Activated naive CD8-positive, alpha-beta T cell treated with anti-CD3 and anti-CD28 coated beads, Interleukin-2, amount 10 ng/mL, durations not matched to agents 7 days and 5 days (primary cell): ENCODE measurements at places on chromosomes 11 and 22. TPM values are rescaled to one million over a fixed set of nuclear protein-coding genes. Genes with fewer than 3 reads are reported as not detected.

DNA sequence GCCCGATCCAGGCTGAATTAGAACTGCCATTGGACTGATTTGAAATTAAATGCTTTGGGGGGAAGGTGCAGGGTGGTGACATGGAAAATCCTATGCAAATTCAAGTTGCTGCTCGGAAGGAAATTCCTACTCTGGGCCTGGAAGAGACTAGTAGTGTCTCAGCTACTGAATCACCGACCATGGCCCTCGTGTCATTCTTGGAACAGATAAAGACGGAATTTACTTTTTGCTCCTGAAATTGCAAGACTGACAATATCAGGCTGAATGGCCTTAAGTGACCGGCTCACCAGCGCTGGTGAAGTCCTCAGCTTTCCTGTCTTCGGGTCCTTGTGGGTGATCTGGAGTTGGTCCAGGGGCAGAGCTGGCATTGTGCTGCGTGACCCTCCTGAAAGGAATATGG lies 6.1 kb downstream of the ASCC2 start:
- peaks cover 19% of the 10 kb centered on the region for H3K4me1 ChIP-seq
- H3K4me3 ChIP-seq, result no peak overlapping the region
- no peaks in the 10 kb centered on the region for H3K27me3 ChIP-seq
- DNase-seq, result no peak

DNA sequence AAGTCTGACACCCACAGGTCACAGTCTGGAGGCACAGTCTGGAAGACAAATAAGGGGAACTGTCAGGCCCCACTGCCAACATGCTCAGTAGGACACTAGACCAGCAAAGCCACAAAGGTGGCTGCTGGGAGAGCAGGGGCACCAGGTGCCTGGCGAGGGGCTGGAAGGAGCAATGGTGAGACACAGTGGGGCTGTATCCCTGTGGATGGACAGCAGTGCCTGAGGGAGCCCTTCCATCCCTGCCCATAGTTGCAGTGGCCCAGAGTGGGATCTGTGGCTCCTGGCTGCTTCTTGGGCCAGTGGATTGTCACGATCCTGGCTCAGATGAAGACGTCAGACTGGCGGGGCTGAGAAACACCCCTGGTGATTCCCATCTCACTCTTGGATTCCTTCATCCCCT lies 154.6 kb downstream of the DSCAML1 start:
- DNase-seq, result no peak
- no peaks in the 10 kb centered on the region for H3K4me1 ChIP-seq
- H3K27me3 ChIP-seq, result peaks cover under 1% of the 10 kb centered on the region
- no peak overlapping the region for H3K4me3 ChIP-seq

DNA sequence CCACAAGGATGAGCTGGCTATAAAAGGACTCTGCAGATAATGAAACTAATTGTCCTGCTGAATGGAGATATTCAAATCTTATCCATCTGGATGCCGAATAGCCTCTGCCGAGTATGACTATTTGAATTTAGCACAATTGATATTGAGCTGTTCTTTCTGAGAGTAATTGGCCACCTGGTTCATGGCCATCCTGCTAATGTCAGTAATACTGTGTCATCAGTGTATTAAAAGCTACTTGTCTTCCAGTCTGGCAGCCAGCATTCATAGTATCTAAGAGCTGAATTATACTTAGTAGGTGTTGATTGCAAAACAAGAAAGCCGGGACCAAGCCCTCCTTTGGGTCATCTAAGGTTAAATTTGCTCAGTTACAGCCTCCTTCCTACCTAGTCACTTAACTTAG lies 310.7 kb upstream of the NCAM1 start:
- H3K27ac ChIP-seq, result no peak overlapping the region
- H3K27me3 ChIP-seq, result peaks cover 6% of the 10 kb centered on the region
- no peaks in the 10 kb centered on the region for H3K4me1 ChIP-seq
- H3K4me3 ChIP-seq, result no peak overlapping the region
- no peak for DNase-seq
- no peaks in the 10 kb centered on the region for H3K36me3 ChIP-seq

DNA sequence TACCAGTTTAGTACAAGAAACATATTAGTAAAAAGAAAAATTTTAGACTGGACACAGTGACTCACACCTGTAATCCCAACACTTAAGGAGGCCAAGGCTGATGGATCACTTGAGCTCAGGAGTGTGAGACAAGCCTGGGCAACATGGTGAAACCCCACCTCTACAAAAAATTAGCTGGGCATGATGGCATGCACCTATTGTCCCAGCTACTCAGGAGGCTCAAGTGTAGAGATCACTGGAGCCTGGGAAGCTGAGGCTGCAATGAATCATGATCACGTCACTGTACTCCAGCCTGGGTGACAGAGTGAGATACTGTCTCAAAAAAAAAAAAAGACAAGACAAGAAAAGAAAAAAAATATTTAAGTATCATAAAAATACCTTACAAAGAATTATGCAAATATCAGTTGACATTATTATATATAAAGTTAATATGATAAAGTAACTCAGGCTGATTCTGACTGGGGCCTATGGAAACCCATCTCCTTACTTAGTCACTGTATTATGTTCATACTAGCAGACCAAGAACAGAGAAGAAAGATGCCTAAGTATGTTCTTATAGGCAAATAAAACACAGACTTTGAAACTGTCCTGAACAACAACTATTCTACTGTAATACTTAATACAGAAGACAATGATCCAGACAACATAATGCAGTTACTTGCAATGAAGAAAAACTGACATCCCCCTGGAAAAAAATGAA lies 27.3 kb downstream of the FAM168A start:
- no peak overlapping the region for H3K27ac ChIP-seq
- H3K4me1 ChIP-seq, result no peaks in the 10 kb centered on the region
- H3K4me3 ChIP-seq, result no peak overlapping the region

- DNase-seq, result no peak
- peak overlapping the region; percentile 79 for H3K4me3 ChIP-seq
- H3K27ac ChIP-seq, result peak overlapping the region; percentile 84
- peaks cover 21% of the 10 kb centered on the region for H3K4me1 ChIP-seq
- H3K27me3 ChIP-seq, result no peaks in the 10 kb centered on the region
Observed at GRCh38 chr11:68099057-68099456, 22.1 kb downstream of the CHKA start.

MPPED2 gene
- total RNA-seq, result not detected
